RPMI7951 (cell line): ENCODE measurements at places on chromosomes 5 and 9. TPM values are rescaled to one million over a fixed set of nuclear protein-coding genes. Genes with fewer than 3 reads are reported as not detected.

Gene QRFP
- total RNA-seq, result not detected in 2 replicates

Gene PDGFRB
- total RNA-seq, result 58.6 and 67.6 TPM in 2 replicates

Gene SH3RF2
- total RNA-seq, result 6.8 and 7.9 TPM in 2 replicates

Gene MSANTD3
- total RNA-seq, result 70.5 and 75.1 TPM in 2 replicates

DNA sequence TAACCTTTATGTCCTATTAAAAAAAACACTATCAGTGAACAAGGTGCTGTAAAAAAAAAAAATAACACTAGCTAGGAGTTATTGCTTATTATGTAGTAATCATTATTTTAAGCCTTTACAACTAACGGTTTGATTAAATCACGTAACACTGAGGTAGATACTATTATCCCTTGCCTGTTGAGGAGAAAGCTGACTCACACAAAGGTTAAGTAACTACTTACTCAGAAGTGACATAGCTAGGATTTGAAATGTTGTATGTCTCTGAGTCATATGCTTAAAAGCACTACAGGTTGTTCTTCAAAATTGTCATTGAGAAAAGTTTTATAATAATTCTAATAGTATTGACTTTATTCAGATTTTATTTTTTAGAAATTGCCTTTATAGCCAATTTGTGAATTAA lies 8.8 kb downstream of the TENT2 start:
- peak; percentile 15 for DNase-seq

DNA sequence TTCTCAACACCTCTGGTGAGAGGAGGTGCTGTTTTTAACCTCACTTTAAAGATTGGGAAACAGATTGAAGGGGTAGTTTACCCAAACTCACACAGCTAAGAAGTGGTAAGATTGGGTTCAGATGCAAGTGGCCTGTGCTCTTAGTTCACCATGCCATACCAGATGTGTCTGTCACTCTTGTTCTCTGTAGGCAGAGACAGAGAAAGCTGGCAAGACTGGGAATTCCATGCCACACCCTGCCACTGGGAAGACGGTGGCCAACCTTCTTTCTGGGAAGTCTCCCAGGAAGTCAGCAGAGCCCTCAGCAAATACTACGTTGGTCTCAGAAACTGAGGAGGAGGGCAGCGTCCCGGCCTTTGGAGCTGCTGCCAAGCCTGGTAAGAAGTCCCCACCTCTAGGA lies 11.0 kb downstream of the TCOF1 start:
- DNase-seq, result no peak

- DNase-seq, result no peak
Measured at GRCh38 chr9:19255821-19256220, 25.3 kb downstream of the DENND4C start.

DNA sequence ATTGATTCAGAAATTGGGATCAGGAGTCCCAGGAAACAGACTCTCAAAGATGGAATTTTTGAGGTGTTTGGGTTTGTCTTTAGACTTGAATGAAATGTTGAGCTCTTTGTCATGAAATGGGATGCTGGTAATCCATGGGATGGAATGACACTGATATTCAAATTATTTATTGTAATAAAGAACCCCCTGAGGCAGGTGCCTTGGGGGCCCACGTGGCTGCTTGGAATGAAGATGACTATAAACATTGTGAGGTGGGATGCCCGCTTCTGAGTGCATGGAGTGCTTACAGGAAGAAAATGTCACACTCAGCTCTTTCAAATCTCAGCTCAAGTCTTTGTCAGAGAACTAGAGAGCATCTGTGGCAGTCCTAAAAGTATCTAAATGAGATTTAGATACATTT lies 9.6 kb upstream of the C1QTNF2 start:
- no peak for DNase-seq

Gene TSSK1B
- total RNA-seq, result not detected in 2 replicates

DNA sequence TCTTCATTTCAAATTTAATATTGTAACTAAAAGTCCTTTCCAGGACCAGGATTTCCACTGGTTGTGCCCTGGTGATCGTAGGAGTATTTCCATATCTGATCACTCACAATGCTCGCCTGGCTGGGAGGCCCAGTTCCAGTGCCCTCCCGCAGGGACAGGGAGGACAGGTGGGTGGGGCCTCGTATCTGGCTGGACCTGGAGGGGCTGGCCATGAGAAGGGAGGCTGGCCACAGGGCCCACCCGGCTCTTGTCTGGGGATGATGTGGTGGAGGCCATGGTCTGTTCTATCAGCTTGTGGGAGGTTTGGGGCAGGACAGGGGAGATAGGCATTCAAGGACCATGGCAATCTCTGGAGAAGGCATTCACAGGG lies 286.4 kb downstream of the GADD45G start:
- DNase-seq, result no peak

GRCh38 chr5:38556088-38556598 lies 303 bp downstream of the LIFR start:
- DNase-seq, result no peak

GRCh38 chr9:114025196-114025753 lies 52.8 kb downstream of the AMBP start:
- DNase-seq, result no peak

- DNase-seq, result peak; percentile 40
Measured at GRCh38 chr9:15142878-15143534, 164.0 kb downstream of the TTC39B start.

GRCh38 chr9:125758986-125759763 lies 12.0 kb downstream of the PBX3 start:
- DNase-seq, result no peak

DNA sequence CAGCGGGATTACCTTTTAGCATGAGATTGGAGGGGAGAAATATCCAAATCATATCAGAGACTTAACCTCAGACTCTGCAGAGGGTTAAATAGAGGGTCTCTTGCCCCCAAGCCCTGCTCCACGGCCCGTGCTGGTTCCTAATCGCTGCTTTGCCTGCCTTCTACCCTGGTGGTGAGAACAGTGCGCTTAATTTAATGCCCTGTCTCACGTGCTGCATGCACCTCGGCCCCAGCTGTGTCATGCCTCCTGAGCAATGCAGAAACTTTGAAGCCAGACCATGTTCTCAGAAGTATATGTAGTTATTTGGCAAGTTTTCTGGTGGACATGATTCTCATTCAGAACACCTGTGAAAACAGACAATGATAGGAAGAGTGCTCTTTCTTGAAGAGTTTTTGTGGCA lies 1.4 kb downstream of the OTULIN start:
- DNase-seq, result peak; percentile 14

DNA sequence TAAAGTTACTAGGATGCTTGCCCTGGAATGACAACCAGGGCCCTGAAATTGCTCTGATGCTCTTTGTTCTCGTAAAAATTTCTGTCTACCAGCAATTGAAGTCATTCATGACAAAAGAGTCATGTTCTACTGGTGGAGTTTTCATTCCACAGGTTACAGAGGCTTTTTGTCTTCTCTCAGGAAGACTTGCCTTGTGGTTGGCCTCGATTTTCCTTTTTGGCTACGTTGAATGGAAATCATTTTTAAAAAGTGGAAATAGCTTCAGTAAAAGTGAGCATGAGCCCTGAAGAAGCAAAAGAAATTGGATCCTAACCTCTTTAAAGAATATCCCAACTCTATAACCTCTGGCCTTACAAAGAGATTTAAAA lies 255.2 kb downstream of the AOPEP start:
- DNase-seq, result no peak

- no peak for DNase-seq
Measured at GRCh38 chr9:87211669-87212068, 264.4 kb upstream of the GAS1 start.

- DNase-seq, result no peak
Measured at GRCh38 chr9:78958892-78959291, 612.9 kb upstream of the TLE4 start.

Gene ADAMTSL2
- 6.6 and 9.7 TPM in 2 replicates for total RNA-seq

GRCh38 chr9:131273856-131274673 lies 2.2 kb downstream of the FAM78A start:
- DNase-seq, result no peak

Gene CSNK1G3
- 31.9 and 35.7 TPM in 2 replicates for total RNA-seq

DNA sequence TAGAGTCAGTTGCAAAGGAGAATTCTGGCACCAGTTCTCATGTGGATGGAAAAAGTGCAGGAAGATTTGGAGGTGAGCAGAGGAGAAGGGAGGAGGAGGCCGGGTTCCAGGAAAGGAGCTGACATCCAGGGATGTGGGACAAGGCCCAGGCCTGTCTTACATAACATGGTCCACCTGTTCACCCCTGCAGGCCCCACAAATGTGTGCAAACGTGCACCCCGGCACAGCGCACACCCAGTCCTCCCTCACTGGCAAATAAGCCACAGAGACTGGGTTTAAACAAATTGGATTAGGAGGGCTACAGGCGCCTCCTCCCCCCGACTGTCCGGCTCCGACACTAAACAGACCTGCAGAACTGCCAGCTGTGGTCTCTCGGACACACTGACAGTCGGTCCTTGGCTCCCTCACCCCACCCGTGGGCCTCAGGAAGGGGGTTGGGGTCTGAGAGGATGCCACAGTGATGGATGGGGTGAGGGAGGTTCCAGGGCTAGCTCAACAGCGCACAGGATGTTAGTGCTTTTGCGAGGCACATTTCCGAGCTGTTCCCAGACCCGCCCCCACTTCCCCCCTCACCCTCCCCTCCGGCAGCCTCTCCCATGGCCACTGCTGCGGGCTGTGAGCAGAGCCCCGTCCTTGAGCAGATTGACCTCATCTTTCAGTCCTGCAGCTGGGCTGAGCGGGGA lies 43.4 kb upstream of the IL17B start:
- peak; percentile 45 for DNase-seq
